ENCODE measurements at places on chromosomes 2 and 18.

GRCh38 chr2:11985817-11986566 lies 239.6 kb downstream of the LPIN1 start:
- DNase-seq, result no peak

DNA sequence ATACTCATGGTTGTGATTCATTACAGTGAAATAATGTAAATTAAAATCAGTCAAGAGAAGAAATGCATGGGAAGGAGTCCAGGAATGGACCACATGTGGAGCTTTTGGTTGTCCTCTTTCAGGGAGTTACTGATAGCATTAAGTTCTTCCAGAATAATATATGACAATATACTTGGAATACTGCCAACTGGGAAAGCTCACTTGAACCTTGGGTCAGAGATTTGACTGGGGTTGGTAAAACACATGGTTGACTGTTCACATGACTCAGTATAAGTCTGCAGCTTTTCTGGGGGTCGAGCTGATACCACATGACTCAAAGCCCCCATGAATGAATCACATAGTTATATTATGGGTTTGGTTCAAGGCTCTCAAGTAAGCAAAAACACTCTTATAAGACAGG lies 1109.0 kb upstream of the CHAC2 start:
- DNase-seq, result no peak

DNA sequence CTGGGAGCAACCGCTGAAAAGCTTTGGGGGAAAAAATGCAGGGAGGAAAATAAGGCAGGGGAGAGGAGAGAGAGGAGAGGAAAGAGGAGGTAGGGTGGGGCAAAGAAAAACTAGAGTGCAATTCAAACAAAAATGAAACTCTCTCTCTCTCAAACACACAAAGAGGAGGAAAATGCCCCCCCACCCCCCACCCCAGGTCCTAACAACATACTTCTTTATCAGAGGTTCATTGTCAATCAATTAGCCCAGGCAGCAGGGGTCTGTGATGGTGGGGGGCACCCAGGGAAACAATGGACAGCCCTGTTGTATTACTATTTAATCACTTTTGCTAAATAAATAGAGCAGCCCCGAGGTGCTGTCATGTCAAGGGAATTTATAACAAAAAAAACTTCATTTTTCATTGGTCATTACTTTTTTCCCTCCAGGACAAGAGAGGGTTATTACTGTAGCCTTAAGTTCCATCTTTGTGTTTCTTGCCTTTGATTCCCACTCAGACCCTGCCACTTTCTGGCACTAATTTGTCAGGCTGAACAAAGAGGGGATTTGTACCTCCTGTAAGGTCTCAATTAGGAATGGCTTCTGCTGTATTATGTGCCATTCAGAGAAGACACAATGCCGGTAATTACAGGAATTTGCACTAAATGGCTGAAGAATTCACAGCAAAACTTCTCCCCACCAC lies 55.0 kb downstream of the PLEKHM3 start:
- DNase-seq, result no peak

DNA sequence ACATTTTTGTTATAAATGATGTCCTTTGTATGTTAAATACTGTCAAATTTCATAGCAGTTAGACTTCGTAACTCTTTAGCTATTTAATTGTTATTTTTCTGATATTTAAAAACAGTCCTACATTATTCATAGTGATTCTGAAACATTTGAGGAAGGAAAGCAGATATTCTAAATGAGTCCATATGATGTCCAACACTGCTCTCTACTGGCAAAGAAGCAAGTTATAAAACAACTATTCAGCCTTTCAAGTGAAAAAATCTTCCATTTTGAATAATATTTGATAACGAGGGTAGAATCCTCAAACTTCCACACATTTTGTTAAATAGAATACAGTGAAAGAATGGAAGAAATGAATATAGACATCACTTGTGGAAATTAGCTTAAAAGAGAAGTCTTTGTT lies 220.8 kb downstream of the GULP1 start:
- DNase-seq, result peak; percentile 75

- DNase-seq, result no peak
Measured at GRCh38 chr2:48161628-48162027, 255.3 kb upstream of the FBXO11 start.

GRCh38 chr2:37192551-37192950 lies 3.7 kb upstream of the CEBPZOS start:
- DNase-seq, result no peak

DNA sequence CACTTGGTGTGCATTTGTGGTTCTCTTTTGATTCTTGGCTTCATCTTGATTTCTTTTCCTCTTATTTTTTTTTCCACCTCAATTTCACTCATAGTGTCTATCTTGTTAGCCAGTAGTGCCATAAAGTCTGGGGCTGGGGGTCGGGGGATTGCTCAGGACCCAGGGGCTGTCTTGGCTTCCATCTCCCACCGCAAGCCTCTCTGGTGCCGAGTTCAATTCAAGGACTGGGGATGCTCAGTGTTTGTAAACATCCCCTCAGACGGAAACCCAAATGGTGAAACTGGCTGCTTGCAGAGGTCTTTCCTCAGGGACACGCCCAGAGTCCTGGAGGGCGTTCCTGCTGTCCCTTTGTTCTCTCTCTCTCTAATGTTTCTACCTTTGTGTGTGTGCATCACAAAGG lies 173.3 kb downstream of the TWIST2 start:
- no peak for DNase-seq

DNA sequence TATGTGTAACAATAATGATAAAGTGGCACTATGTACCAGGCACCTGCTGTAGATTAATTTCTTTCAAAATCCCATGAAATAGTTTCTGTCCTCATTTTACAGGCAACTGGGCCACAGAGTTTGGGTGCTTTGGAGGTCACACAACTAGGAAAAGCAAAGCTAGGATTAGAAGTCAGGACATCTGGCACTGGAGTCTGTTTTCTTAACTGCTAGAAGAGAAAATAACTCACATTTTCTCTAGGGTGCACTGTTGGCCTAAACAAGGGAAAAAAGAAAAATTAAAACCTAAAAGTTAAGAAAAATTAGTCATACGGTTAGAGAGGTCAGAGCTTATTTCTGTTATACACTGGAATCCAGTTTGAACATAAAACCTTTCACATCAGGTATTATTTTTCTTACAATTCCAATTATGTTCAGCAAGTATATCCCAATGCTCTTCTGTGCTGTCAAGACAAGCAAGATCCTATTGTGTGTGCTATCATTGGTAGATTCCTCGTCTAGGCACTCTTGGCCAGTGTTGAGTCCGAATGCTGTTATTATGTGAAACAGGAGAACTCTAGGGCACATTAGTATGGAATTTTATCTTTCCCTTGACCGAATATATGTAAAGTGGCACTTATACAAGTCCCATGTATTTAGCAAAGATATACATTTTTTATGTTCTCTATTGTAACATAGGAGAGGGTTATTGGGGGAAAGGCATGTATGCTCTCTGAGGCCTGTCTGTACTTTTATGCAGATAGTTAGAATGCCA lies 1.5 kb upstream of the OSGEPL1 start:
- peak; percentile 11 for DNase-seq

- no peak for DNase-seq
Measured at GRCh38 chr2:187497858-187498463, 49.9 kb upstream of the CALCRL start.

DNA sequence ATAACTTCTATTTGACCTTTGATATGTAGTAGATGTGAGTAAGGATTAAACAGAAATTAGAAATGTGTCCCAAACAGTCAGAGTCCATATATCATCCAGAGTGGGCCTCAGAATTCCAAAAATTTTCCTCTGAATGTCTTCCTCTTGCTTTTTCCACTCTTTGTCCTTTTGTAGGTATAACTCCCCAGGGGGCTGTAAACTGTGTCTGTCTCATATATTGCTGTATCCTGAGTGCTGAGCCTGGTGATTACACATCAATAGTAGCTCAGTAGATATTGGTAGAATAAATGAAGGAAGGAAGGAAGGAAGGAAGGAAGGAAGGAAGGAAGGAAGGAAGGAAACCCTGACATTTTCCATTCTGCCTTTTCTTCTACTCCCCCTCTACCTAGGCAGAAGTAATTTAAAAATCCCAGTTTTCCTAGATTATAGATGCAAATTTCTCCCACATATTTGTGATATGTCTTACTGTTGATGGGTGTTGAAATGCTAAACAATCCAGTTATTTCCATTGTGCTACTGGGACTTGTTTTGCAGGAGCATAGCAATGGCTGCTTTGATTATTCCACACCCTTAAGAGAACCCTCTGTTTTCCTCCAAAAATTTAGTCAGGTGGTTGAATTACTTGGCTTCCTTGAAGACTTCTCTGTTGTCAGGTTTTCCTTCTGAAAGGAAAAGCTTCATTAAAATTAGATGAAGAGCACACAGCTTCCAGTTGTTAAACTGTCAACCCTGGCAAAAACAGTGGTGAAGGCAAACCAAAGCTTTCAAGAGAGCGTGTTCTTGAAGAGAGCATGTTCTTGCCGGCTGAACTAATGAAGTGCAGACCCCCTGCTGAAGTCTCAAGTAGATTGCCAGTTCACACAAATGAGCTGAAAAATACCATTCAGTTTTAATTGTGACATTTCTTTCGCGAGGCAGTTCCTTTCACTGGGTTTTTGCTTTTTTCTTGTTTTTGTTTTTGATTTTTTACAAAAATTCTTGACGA lies 147.8 kb downstream of the KCNE4 start:
- no peak for DNase-seq

DNA sequence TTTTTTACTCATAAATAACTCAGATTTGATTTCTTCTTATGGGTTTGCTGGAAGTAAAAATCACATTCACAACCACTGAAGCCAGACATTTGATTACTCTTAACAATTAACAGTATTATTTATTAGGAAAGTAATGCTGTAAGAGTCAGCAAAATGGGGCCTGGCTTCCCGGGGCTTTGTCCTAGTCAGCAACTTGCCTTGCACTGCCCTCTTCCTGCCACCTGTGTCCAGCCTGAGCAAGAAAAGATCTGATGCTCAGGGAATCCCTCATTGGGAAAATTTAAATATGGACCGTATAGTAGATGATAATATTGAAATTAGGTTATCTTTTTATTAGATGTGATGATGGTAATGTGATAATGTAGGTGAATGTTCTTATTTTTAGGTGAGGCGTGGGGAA lies 30.8 kb upstream of the ACYP2 start:
- peak; percentile 48 for DNase-seq

DNA sequence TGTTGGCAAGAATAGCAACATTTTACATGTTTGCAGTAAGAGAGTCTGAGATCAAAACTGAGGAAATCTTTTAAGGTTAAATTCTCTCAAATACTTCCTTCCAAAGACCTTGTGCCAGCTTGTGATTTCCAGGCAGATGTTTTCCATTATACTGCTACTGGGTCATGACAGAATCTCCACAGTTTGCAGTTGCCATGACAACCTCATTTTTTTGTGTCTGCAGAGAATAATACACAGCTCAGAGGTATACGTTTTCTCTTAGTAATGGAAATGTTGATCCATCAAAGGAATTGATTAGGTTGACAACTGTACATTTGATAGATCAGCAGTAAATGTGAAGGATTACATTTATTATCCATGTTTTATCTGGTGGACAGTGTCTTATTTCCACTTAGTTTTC lies 29.1 kb upstream of the CSRNP3 start:
- DNase-seq, result no peak

GRCh38 chr2:101410746-101411145 lies 23.4 kb upstream of the CREG2 start:
- no peak for DNase-seq

DNA sequence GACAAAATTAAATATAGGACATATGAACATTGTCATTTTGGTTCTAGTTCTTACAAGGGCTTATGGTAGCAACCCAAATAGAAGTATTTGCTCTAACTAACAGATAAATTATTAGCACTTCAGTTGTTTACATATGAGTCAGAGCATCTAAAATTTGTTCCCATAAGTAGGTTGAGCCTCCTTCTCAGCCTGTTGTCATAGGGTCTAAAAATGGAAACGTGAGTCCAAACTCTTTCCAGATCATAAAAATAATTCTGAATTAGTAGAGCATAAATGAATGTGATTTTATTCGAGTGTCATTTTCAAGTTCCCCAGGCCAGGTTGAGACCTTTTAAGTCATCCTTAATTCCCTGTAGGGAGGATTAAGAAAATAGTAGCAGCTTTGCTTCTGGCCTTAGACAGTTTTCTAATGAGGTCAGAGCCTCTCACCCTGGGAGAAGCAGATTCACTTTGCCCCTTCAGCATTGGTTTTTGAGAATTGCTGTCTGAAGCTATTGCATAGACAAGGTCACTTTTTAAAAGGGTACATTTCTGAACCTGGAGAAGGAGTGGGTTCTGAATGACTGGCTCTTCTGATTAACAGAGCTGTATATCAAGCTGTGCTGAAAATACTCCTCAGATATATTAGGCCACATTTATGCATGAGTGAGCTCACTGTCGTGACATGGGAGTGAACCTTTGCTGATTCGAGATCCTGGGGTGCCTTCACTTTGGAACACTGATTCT lies 164.3 kb downstream of the NEDD4L start:
- no peak for DNase-seq

DNA sequence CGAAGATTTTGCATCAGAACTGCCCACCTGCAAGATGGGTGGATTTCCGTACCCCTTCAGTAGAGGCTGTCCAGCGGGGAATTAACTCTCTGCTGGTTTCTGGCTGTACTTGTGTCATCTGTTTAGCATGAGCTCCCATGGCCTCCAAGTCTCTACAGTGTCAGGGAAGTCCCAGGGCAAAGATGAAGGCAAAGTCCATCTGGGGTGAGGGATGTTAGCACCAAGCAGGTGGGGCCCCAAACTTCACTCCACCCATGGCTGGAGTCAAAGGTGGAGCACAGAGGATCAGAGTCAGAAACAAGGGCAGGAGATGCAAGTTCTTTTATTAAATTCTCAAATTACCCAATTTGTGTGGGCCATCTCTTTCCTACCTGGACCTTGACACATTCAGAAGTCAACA lies 78.0 kb downstream of the TNFRSF11A start:
- no peak for DNase-seq

GRCh38 chr2:215918901-215919599 lies 94.3 kb downstream of the MREG start:
- DNase-seq, result no peak

- DNase-seq, result no peak
Measured at GRCh38 chr2:49069829-49070228, 84.5 kb downstream of the FSHR start.

GRCh38 chr18:56299740-56300139 lies 338.7 kb downstream of the TXNL1 start:
- DNase-seq, result no peak
